Fibroblast of mammary gland (primary cell): ENCODE measurements at places on chromosomes 7 and 10.

DNA sequence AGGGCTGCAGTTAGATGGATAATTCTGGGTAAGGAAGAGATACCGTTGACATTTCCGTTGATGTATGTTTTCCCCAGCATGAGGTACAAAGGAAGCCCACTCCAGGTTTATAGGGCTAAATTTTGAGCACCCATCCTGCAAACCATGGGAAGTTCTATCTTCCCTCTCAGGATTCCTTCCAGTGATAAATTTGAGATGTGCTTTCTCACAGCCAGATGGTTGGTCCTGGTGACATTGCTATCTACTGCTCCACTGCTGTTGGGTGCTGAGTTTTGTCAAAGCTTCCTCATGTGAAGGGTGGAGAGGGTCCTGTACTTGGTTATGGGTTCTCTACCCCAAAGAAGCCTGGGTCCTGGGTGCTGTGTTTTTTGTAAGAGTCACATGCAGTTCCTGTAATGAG is 57.4 kb downstream of the CXCL12 start:
- no peak for DNase-seq

DNA sequence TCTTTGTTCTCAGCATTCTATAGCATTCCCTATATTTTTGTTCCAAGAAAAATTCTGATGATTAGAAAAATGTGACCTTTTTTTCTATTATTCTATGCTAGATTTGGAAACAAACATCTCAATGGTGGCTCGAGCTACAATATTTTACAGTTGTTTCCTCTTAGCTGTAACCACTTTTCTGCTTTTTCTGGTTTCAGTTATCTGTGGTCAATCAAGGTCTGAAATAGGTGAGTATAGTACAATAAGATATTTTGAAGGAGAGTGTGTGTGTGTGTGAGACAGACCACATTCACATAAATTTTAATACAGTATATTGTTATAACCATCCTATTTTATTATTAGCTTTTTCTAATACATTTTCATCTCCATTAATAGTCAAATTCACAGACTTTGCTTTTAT is 564.5 kb upstream of the GHITM start:
- no peak for DNase-seq

DNA sequence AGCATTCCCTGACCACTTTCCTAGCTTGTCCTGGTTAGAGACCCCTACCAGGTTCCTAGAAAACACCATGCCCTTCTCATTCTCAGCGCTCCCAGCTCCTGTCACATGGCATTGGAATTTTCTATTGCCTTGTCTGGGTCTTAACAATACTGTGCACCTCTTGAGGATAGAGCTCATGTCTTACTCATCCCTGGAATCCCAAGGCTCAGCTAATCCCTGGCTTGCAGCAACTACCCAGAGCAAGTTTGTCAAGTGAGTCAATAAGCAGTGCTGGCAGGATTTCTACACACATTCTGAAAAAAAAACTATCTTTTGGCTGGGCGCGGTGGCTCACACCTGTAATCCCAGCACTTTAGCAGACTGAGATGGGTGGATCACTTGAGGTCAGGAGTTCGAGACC is 11.7 kb upstream of the PRDX3 start:
- peak; percentile 97 for DNase-seq

- peak; percentile 72 for DNase-seq
Measured at GRCh38 chr10:101053516-101053915, 8.3 kb upstream of the KAZALD1 start.

DNA sequence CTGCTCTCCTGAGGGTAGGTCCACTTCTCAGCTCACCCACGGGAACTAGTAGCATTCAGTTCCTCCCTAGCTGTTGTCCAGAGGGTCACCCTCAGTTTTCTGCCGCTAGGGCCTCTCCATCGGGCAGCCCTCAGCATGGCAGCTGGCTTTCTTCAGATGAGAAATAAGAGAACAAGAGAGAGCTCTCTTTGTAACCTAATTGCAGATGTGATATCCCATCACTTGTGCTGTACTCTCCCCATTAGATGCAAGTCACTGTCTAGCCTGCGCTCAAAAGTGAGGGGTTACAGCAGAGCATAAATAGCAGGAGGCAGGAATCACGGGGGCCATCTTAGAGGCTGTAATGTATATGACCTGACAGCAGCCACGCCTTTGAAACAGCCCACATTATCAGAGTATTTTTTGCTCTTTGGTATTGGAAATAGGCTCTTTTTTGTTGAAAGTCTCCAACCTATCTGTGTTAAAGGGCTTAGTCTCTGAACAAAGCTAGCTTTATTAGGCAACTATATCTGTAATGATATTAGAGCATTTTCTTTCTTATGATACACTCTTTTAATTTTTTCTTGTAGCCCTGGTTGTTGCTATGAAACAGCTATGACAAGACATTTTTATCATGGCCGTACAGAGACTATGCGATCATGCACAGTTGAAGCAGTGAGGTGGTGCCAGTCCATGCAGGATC is 45.7 kb downstream of the CROT start:
- no peak for DNase-seq

- DNase-seq, result peak; percentile 79
Measured at GRCh38 chr7:111561904-111562732, at the start of gene IMMP2L. TSS of gene IMMP2L (minus strand) at chr7:111562492.

DNA sequence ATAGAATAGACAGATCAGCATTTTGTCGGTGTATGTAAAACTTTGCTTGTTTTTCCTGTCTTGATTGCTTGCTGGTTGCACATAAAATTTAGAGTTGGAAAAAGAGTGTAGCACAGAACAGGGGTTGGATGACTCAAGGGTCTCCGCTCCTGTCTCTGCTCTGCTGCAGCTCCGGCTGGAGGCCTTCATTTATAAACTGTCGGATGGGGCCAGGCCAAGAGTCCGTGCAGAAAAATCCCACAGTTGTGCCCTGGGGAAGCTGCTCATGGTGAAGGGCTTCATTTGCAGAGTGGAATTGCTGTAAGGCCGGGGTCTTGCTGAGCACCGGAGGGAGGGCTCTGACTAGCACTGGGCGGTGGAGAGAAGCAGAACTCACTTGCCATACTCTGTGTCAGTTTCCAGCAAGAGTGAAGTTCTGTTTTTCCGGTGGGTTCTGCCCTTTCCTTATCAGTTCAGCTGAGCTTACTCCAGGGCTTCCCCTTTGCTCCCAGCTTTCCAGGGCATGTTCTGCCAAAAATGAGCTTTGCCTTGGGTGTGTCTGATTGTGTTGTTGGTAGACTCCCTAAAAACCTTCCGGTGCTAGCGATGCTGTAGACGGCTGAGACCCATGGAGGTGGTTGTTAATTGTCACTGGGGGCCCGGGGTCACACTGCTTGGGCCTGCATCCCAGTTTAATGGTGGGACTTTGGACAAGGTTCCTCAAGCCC is 67.2 kb downstream of the CAMK1D start:
- DNase-seq, result no peak

GRCh38 chr10:125007436-125007835 is 65.5 kb downstream of the ZRANB1 start:
- no peak for DNase-seq

DNA sequence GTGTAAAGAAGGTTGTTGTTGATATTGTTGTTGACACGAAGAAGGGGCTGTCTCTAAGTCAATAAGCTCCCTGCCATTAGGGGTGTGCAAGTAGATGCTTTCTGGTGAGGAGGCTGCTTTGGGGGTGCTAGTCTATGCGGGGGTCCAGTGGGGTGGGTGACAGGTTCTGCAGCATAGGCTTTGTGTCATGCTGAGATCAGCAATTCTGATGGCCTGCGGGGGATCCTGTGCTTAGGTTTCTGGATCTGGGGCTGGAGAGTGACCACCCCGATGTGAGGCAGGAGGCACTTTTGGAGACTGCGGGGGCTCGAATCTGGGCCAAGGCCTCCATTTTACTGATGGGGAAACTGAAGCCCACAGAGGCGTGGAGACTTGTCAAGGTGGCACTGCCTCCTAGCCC is 5.1 kb downstream of the AQP1 start:
- no peak for DNase-seq

DNA sequence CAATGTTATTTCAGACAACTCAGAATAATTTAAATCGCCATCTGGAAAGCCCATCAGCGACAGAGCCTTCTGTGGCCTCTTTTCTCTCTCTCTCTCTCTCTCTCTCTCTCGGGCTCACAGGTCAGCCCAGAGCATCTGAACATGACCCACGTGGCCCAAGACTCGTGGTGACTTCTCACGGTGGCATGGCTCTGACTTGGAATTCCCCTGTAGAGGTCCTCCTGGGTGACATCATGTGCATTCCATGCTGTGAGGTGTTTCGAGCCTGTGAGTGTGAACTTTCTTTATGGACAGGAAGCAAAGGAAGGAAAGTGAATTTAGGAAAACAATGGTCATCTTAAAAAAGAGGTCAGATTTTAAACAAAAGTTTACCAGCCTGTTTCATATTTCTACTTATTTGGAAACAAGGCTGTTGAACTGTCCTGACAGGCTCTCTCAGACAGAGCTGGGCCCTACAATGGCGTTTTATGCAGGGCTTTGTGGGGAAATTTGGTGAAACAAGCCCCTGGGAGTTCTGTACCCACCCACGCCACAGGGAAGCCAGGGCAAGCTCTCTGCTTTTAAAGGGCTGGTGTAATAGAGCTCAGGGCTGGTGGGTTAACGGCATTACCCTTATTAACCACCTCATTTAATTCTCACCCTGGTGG is 359.7 kb upstream of the ZNF32 start:
- DNase-seq, result peak; percentile 60

GRCh38 chr10:61151059-61151458 is 207.1 kb upstream of the RHOBTB1 start:
- DNase-seq, result no peak

DNA sequence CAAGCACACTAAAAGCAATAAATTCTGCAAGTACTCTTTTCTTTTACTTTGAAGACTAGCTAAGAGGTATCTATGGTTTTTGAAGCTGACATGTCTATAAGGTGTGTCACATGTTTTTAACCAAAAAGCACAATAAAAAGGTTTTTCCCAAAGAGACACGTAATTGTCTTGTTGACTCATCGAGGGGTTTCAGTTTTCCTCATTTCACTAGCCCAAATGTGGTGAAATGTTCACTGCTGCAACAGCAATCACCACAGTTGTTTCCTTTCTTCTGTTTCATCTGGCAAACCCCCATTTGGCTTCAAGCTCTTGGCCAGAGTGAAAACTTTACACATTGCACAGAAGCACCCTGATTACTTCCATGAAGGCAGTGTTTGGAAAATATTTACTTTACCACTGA is 3.8 kb upstream of the HOXA4 start:
- peak; percentile 99 for DNase-seq

DNA sequence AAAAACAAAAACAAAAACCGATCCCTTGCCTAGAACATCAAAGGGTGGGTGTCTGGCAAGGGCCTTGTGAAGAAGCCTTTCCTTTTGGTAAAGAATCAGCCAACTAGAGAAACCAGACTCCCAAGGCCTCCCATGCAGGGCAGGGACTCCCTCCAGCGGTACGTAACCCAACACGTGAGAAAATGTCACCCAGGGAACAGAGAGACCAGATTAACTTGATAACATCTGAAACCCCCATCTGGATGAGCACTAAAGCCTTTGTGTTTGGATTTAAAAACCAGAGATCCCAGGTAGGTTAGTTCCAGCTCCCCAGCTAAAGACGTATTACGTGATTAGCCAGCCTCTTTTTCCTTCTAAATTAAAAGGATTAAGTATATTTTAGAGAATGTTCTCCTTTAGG is 3.0 kb upstream of the HABP2 start:
- no peak for DNase-seq

- peak; percentile 26 for DNase-seq
Measured at GRCh38 chr10:29667191-29667590, 32.4 kb upstream of the SVIL start.

DNA sequence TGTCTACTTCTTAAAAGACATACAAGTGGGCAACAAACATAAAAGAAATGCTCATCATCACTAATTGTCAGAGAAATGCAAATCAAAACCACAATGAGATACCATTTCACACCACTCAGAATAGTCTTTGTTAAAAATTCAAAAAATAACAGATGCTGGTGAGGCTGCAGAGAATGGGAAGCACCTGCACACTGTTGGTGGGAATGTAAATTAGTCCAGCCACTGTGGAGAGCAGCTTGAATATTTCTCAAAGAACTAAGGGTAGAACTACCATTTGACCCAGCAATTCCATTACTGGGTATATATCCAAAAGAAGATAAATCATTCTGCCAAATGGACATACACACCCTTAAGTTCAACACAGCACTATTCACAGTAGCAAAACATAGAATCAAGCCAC is 61.8 kb upstream of the STEAP1 start:
- no peak for DNase-seq

DNA sequence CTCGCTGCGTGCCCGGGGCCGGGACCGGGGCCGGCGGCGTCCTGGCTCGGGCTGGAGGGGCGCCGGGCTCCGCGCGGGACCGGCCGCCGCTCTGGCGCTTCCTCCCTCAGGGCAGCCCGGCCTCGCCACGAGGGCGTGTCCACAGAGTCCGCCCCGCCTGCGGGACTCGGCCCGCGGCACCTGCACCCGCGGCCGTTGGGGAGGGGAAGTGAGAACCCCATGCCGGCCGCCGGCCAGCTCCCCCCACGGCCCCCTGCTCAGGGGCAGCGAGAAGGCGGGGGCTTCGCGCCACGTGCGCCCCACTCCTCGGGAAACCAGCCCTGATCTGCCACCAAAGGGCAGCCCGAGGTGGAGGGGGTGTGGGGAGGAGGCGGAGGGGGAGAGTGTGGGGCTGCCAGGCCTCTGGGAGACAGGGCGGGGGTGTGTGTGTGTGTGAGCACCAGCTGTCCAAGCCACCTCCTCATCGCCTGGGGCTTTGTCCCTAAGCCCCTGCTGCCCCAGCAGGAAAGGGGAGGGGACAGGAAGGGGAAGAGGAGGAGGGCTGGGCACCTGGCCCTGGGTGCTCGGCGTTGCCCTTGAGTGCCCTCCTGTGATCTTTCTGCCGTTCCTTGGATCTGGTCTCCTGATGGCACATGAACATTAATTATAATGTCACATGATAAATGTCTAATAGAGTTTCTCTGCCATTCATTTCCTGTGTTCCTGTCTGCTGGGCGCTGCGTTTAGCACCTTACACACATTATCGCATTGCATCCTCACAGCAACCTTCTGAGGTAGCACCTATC is at the start of gene PIK3AP1:
TSS of gene PIK3AP1 (minus strand) at position 93 of the 785 bp plus-strand sequence. CDS start 120 bp downstream, outside the sequence.
- DNase-seq, result no peak

DNA sequence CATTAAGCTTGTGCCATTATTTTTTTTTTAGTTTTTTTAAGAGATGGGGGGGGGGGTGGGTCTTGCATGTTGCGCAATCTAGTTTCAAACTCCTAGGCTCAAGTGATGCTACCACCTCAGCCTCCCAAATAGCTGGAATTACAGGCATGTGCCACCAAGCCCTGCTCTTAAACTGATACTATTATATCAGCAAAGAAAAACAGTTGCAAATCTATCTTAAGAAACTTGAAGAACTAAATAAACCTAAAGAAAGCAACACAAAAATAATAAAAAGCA is 47.5 kb downstream of the BRAF start:
- DNase-seq, result peak; percentile 9

DNA sequence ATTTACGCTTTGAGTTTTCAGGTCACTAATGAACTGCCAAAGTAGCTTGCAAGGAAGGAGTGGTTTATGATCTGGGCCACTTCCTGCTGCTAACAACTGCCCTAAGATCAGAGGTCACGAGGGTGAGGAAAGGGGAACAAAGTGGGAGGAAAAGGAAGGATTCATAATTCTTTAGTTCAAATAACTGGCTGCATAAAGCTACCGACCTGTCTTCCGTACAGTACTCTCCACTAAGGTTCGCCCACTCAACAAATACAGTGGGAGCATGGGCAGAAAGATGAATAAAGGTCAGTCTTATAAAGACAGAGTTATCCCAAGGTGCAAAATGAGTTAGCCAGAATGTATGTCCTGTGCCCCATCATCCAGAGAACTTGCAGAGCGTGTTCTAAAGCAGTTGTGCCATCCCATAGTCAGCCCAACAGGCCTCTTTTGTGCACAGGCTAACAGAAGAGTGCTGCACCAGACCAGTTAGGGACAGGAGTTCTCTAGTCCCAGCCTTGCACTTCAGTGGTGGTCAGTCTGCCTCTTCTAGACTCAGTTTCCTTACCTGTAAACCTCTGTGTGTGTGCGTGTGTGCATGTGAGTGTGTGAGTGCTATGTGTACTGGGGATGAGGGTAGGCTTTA is 65.9 kb downstream of the CREB3L2 start:
- peak; percentile 34 for DNase-seq
